Naive thymus-derived CD8-positive, alpha-beta T cell (primary cell): ENCODE measurements at places on chromosomes 2 and 18. TPM values are rescaled to one million over a fixed set of nuclear protein-coding genes. Genes with fewer than 3 reads are reported as not detected.

GRCh38 chr18:61554117-61554776, 221.0 kb downstream of the CDH20 start:
- peak; percentile 81 for DNase-seq

GRCh38 chr2:96139181-96139758, 968 bp upstream of the ASTL start:
- no peak for DNase-seq

GRCh38 chr2:102034683-102035548, 43.2 kb downstream of the IL1R2 start:
- DNase-seq: no peak

GRCh38 chr18:11035376-11035775, 114.0 kb downstream of the PIEZO2 start:
- DNase-seq: no peak

GRCh38 chr2:238857959-238858358, 10.1 kb downstream of the TWIST2 start:
- DNase-seq: no peak

DNA sequence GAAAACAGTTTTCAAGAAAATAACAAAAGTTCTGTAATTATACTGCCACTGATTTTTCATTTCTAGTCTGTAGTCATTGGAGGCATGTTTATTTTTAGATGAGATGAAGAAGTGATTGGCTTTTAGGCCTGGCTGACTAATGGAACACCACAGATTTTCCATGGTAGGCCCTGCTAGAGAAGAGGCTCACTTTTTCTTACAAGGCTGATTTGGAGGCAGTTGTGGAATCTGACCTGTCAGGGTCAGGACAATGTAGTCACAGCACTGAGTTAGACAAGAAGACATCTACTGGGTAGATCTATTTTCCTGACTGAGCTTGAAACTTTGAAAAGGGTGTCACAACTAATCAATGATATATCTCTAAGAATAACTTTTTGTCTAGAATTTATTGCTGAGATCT, 43.9 kb downstream of the KDM3A start:
- no peak for DNase-seq

DNA sequence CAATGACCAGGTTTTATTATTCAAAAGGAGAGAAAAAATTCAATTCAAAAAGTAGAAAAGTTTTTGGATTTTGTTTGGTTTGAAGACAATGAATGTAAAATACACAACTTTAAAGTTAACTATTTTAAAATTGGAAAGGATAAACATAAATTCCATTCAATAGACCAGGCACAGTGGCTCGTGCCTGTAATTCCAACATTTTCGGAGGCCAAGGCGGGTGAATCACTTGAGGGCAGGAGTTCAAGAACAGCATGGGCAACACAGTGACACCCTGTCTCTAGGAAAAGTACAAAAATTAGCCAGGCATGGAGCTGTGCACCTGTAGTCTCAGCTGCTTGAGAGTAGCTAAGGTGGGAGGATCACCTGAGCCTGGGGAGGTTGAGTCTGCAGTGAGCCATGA, 54.7 kb downstream of the SCN9A start:
- DNase-seq: no peak

GRCh38 chr18:1581581-1581980, 676.9 kb downstream of the ADCYAP1 start:
- DNase-seq: no peak

GRCh38 chr2:149027590-149028250, 10.8 kb upstream of the LYPD6B start:
- DNase-seq: no peak

DNA sequence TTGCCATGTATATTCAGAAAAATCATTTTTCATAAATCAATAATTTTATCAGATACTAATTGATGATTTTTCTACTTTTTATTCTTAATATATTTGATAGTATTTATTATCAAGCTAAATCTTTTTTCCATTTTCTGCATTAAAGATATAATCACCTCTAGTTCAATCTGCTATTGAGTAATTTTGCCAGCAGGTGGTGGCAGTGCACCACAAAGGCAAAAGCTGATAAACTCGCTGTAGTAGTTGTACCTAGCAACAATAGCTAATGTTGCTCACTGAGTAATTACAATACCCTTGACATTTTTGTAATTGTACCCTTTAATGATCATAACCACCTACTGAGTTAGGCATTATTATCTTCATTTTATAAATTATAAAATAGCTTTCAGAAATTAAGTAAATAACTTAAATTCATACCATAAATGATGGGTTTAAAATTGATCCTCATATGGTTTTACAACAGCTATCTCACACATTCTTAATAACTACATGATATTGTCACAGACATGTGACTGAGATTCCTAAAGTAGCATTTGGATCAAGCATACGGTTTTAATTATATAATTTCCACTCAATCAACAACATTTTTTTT, 52.0 kb upstream of the CALCRL start:
- peak; percentile 59 for DNase-seq

DNA sequence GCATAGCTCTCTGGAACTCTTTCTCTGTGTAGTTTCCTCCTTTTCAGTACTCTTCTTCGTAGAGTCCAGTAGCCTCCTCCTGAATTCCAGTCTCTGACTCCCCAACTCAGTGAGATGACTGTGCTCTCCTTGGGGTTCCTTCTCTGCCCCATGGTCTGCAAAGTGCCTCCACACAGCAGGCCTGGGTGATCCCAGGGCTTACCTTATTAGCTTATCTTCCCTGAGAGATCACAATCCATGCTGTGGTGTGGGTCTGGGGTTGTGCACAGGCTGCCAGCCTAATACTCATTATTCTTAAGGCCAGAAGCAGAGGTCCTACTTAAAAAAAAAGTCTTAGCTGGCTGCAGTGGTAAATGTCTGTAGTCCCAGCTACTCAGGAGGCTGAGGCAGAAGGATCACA, 4.6 kb upstream of the GPR39 start:
- DNase-seq: no peak

- no peak for DNase-seq
These were observed 5.2 kb downstream of the CD207 start for GRCh38 chr2:70830366-70830765.

- no peak for DNase-seq
These were observed 259.2 kb downstream of the TGIF1 start for GRCh38 chr18:3709205-3709604.

- DNase-seq: no peak
These were observed 129.7 kb upstream of the OSR1 start for GRCh38 chr2:19488009-19488691.

- DNase-seq: no peak
These were observed 64.9 kb downstream of the NCKAP5 start for GRCh38 chr2:133503323-133503722.

DNA sequence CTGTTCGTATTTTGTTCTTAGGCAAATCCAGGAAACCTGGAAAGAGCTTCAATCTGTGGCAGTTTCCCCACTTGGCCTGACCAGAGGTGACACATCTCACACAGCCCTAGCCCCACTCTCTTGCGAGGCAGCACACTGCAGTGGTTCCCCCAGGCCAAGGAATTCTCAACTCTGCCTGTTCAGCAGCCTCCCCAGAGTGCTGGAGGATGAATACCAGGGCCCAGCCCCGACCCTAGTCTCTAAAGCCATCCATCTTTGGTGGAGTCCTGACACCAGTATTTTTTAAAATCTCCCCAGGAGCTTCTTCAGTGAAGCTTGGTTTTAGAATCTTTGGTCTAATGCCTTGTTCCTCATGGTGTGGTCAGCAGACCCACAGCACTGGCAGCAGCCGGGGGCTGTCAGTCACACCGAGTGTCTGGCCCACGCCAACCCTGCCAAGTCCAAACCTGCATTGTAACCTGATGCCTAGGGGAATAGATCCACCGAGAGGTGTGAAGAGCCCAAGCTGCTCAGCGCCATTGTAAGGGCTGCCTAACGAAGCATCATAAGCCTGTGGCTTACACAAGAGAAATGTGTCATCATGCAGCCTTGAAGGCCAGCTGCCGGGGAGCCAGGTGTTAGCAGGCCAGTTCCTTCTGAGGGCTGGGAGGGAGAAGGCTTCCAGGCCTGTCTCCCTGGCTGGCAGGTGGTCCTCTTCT, 428.7 kb upstream of the ID2 start:
- no peak for DNase-seq

DNA sequence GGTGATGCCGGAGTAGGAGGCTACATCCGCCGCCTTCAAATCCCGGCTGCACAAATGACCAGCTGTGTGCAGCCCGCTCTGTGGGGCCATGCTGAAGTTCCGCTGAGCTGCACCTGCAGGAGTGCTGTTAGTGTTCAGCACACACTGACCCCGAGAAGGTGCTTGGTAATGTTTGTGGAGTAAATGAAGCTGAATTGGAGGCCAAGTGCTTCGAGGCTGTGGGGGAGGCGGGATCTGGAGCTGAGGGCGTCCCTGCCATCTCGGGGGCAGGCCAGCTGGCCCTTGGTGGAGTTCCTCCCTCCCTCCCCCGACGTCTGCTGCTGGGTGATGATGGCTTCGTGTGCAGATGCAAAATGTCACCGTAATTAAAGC, 23.2 kb downstream of the KCNF1 start:
- DNase-seq: no peak

GRCh38 chr2:230777721-230778120, 65.1 kb downstream of the CAB39 start:
- no peak for DNase-seq

GRCh38 chr2:95333888-95334338, 36.8 kb downstream of the KCNIP3 start:
- no peak for DNase-seq

DNA sequence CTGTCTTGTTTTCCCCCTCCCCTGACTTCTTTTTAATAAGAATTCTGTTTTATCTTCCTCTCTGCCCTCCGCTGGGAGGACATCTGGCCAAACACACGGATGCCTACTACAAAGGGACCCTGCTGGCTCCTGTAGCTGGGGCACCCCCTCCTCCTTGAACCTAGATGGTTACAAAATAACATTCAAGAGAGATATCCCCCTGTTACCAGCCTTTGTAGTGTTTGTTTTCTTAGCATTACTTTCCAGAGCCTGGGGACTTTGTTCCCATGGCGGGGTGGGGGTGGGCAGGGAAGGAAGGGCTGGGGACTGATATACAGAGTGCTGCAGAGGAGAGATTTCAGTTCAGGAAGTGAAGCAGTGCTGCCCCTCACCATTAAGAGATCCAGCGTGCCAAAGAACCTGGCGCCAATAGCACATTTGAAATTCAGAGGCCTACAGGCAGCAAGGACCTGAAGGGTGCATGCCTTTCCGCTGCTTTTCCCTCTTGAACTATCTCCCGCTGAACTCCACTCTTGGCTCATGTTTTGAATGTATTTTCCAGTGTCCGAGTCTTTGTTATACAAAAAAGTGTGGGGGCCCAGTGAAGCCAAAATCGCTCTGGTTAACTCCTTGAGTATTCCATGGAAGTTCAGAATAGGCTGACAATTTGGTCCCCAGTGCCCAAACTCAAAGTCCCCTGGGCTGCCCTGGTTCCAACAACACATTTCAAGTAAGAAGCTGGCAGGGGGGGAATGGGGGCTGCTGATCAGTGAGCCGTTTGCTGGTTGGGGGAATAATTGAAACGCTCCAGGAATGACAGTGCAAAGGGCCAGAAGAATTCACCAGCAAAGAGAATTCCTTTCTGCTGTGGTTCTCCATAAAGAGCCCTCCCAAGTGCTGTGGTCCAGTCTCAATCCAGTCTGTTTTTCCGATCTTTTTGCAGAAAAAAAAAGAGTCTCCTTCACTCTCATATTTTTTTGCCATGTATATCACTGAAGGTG, 94.8 kb upstream of the THOC1 start:
- no peak for DNase-seq

Gene AP1S3
- 2.1 TPM for total RNA-seq

Gene RAB27B
- total RNA-seq: 0.05 TPM

Gene DUSP19
- total RNA-seq: 1.1 TPM

Gene INHBB
- not detected for total RNA-seq

Gene TCF23
- total RNA-seq: not detected

Gene TACR1
- not detected for total RNA-seq

Gene LMAN1
- 40.7 TPM for total RNA-seq

Gene GALR1
- total RNA-seq: not detected

Gene PREB
- 35.9 TPM for total RNA-seq

Gene POTEI
- not detected for total RNA-seq

Gene AQP12B
- not detected for total RNA-seq
